Muscle of back (tissue), 13 donors: ENCODE measurements at places on chromosomes 1 and 21. TPM values are rescaled to one million over a fixed set of nuclear protein-coding genes. Genes with fewer than 3 reads are reported as not detected.

- DNase-seq: no peak
These were observed 16.4 kb downstream of the EPHA2 start for GRCh38 chr1:16139473-16139962.

GRCh38 chr1:223363856-223364684 lies at the start of gene SUSD4:
Gene SUSD4 (minus strand): TSS chr1:223364176. CDS start chr1:223363425, 751 bp downstream.
- peak; percentile 33 for DNase-seq

DNA sequence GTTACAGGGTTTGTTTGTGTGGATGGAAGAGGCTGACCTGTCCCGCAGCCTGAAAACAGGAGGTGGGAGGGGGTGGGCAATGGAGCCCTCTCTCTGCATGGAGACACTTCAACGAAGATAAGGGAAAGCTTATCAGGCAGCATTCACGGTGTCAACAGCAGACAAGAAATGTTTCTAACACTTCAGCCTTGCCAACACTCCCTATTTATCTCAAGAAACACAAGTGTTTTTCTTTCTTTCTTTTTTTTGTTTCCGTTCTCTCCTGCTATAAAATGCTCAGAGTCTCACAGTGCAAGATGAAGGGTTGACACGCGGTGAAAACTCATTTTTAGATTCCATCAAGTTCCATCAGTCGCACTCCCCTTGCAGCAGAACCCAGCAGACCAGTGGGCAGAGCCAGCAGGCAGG lies 594.4 kb downstream of the MATN1 start:
- DNase-seq: no peak

DNA sequence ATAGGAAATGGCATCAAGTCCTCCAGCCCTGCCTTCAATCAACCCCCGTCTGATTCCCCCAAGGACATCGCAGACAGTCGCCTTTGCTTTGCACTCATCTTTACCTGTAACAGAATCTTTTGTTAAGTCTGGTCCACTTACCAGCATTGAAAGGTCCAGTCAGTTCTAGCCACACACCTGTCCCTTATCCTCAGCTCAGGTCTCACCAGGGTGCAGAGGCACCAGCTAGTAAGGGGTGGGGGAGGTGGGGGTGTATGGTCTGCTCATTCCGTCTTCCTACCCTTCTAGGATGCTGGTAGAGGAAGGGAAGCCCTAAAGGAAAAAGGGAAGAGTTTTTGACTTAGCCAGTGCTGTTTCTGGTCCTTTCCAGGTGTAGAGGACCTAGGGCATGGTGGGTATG lies 427.7 kb downstream of the MATN1 start:
- no peak for DNase-seq

The SOAT1 gene
- polyA plus RNA-seq: 10.8 TPM

The FNDC5 gene
- polyA plus RNA-seq: 169 TPM

The CD2 gene
- polyA plus RNA-seq: 0.64 TPM
